Stimulated activated effector memory CD8-positive, alpha-beta T cell treated with anti-CD3 and anti-CD28 coated beads, Interleukin-12 subunit alpha, Interleukin-12 subunit beta, amount 100 ng/mL, for 72 hours (primary cell): ENCODE measurements at places on chromosomes 16 and 17.
A peak's percentile ranks its signal among the peaks of the same experiment; 100 is the strongest.

DNA sequence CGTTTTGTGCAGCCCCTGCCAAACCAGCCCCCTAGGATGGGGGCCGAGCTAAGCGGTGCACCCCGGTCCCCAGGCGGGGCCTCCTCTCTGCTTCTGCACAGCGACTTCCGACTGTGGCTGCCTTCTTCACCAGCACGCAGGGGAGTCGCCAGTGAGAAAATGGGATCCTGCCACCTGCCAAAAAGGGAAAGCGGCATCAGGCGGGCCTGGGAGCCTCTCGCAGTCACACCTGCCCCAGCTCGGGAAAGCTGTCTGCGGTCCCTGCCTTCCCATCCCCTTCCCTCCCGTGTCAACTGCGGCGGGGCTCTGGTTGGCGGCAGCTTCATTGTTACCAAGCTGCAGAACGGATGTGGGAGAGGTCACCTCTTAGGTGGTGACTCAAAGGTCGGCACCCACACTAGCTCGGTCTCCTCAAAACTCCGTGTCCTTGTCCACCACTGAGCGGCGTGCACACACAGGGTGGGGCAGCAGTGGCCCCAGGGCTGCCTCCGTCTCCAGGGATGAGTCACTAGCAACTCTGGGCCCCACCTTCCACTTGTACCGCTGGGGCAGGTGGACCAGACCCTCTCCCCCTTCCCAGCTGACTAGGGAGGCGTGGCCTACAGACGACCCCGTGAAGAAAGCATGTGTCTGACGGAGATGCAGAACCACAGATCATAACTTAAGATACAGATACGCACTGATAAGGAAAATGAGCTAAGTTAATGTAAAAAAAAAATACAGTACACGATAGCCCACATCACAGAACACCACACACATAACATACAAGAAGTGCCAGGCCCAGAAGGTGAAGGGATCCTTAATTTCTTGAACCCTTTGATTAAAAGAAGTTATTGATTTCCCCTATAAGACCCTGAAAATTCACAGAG lies 1.5 kb upstream of the PCYT2 start:
- no peak for DNase-seq

DNA sequence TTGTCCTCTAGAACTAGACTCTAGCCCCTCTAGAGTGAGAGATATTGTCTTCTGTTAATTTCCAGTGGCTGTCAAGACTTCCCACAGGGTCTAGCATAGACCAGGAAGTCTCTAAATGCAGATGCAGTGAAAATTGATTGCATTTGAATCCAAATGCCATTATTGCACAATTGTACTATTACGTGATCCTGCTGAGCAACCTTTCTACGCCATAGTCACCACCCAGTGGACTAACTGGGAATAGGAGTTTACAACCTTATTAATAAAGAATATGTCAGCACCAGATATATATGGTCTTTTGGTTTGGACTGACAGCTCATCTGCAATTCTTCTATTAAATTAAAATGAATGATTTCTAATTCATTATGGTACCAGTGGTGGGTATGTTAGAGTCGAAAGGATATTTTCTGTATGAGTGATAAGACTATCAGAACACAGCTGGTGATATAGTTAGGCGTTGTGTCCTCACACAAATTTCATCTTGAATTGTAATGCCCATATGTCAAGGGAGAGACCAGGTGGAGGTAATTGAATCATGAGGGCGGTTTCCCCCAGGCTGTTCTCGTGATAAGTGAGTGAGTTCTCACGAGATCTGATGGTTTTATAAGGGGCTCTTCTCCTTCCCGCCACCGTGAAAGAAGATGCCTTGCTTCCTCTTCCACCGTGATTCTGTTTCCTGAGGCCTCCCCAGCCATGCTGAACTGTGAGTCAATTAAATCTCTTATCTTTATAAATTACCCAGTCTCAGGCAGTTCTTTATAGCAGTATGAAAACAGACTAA lies 138.9 kb upstream of the CA10 start:
- DNase-seq = no peak

- DNase-seq = no peak
Measured at GRCh38 chr17:79085154-79085920, 10.7 kb downstream of the ENGASE start.

GRCh38 chr17:28221751-28222414 lies 97.1 kb upstream of the TMEM97 start:
- DNase-seq = no peak

DNA sequence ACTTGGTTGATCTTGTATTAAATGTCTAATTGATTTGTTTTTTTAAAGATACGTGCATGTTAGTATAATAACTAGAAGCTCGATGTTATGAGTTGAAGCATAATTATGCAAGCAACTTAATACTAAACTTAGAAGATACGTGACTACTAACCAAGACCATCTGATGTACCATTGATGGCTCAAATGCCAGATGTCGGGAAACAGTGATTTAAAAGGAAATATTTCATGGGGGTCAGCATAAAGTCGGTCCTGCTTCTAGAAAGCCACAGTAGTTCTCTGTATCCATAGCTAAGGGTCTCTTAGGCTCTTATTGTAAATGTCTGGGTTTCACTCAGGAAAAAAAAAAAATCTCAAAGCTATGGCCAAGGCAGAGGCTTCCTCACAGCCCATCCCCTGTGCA lies 61.2 kb upstream of the RBFOX1 start:
- no peak for DNase-seq

- DNase-seq = no peak
Measured at GRCh38 chr16:54027995-54028394, 258.6 kb downstream of the IRX3 start.

GRCh38 chr16:17276010-17276530 lies 194.7 kb downstream of the XYLT1 start:
- no peak for DNase-seq

DNA sequence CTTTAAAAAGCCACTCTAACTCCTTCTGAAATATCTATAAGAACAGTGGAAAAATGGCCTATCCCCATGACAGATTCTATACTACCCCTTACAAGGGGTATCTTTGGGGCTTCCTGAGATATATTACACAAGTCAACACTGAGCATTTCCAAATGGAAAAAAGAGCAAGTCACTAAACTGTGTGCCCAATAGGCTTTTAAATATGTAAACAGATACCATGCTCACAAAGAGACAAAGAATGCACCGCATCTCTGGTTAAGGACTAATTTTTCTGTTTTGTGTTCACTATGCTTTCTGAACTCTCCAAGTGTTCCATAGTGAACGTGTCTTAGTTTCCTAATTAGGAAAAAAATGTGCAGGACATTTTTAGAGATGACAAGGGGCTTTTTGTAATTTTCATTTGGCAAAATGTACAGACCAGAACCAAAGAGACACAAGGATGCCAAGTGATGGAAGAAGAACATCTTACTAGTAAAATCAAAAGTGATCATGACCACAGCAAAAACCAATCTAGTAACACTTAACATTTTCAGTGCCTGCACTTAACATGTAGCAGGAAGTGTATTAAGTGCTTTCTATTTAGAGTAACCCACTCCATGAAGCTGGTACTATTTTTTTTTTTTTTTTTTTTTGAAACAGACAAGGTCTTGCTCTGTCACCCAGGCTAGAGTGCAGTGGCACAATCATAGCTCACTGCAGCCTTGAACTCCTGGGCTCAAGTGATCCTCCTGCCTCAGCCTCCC lies 21.5 kb downstream of the MYH11 start:
- no peak for DNase-seq

DNA sequence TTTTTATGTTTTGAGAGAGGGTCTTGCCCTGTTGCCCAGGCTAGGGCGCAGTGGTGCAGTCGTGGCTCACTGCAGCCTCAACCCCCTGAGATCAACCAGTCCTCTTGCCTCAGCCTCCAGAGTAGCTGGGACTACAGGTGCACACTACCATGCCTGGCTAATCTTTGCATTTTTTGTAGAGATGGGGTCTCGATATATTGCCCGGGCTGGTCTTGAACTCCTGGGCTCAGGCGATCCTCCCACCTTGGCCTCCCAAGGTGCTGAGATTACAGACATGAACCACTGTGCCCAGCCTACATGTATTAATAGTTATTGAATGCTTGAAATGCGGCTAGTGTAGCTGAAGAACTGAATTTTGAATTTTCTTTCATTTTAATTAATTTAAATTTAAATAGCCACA lies 12.2 kb downstream of the C1QTNF1 start:
- DNase-seq = no peak

DNA sequence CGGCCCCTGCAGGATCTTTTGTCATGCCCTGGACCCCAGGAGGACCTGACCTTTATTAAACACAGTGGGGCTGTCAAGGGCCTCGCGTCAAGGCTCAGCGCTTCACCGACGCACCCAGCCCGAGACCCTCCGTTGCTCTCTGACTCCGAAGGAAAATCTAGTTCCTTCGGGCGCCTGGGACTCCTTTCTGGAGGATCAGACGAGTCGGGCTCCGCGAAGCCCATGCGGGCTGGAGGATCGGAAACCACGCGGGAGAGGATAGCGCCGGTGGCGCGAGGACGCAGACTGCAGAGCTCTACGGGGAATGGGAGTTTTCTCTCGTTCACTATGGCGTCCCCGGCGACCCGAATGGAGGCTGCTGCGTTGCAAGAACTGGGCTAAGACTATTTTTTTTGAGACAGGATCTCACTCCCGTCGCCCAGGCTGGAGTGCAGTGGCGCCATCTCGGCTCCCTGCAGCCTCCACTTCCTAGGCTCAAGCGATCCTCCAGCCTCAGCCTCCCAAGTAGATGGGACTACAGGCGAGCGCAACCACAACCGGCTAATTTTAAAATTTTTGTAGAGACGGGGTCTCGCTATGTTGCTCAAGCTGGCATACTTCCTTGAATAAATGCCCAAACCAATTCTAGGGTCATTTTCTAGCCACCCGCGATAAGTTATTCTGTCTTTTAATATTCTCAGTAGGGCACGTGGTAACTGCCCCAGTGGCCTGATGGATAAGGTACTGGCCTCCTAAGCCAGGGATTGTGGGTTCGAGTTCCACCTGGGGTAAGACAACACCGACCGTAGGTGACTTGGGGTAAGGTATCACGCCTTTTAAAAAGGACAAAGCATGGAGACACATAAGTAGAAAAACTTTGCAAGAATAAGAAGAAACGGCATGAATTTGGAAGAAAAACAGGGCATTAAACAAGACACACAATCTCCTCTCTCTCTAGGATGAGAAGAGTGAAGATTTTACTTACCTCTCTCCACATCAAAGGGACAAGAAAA lies 5.5 kb downstream of the OR1F1 start:
- DNase-seq = no peak

DNA sequence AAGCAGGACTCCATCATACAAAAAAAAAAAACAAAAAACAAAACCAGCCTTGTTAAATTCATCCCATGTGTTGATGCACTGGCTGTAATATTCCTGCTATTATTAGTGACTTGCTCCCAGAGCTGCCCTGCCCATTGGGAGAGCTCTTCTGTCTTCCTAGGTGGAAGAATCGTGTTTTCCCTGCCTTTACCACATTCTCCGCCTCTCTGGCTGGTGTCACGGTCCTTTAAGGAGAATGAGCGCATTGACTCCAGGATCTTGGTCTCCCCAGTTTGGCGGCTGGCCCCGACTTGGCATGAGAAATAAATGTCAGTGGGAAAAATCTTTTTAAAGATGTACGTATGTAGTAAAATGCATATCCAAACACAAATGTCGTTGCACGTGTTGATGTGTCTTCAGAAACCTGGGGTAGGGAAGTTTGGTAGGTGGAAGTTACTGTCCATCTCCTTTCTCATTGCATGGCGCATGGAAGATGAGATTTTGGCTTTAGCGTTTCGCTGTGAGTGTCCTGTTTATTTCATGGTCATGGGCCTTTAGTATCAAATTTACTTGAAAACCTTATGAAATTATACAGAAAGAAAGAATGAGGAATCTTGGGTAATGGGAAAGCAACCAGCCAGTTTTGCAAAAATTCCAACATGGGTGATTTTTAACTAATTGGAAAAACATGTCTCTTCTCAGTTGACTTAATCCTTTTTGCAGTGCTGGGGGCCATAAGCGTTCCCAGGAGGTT lies 15.5 kb downstream of the RMI2 start:
- DNase-seq = no peak

DNA sequence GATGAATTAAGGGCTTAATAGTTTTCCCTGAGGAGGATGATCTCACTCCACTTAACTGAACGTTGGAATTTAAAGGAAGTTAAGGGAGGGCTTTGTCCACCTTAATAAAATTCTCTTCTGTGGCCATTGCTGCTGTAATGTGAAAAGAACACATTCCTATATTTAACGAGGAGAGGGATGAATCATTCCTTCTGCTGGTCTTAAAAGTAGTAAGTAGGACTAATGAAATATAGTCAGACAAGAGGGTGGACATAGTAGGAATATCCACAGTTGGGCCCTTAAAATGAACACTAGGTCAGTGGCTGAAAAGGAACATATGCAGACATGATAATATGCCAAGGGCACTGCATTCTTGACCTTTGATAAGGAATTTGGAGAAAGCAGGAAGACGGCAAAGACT lies 405.6 kb downstream of the PMP22 start:
- no peak for DNase-seq

- DNase-seq = no peak
Measured at GRCh38 chr17:82874011-82874835, 34.4 kb upstream of the ZNF750 start.

GRCh38 chr16:77977339-77977738 lies 45.0 kb upstream of the CLEC3A start:
- DNase-seq = no peak

DNA sequence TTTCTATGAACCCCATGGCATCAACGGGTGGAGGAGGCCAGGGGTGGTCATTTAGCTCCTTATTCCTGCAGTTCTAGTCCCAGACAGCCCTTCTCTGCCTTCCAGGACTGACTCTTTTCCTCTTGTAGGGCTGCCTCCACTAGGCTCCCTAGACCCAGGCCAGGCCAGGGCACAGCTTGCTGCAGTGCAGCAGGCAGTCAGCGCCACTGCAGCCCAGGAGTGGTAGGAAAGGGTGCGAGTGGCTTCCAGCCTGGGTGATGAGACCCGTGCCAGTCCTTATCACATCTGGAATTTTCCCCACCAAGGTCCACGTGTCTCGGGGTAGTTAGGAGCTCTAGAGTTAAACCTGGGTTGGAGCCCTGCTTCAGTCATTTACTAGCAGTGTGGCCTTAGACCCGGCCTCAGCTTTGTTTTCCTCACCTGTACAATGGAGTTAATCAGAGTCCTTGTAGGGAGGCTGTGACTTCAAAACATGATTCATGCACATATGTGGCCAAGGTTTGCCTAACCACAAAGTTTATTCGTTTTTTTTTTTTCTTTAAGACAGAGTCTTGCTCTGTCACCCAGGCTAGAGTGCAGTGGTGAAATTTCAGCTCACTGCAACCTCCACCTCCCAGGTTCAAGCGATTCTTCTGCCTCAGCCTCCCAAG lies 4.7 kb downstream of the SLC5A11 start:
- peak; percentile 59 for DNase-seq

DNA sequence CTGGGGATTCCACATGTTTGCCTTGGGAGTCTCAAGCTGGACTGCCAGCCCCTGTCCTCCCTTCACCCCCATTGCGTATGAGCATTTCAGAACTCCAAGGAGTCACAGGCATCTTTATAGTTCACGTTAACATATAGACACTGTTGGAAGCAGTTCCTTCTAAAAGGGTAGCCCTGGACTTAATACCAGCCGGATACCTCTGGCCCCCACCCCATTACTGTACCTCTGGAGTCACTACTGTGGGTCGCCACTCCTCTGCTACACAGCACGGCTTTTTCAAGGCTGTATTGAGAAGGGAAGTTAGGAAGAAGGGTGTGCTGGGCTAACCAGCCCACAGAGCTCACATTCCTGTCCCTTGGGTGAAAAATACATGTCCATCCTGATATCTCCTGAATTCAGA lies 28.9 kb downstream of the CDRT15 start:
- DNase-seq = peak; percentile 40

- DNase-seq = peak; percentile 96
Measured at GRCh38 chr16:3152277-3152990, 17.6 kb downstream of the ZNF213 start.

GRCh38 chr17:58870747-58871146 lies 115.1 kb downstream of the PPM1E start:
- no peak for DNase-seq
